Activated CD8-positive, alpha-beta T cell treated with anti-CD3 and anti-CD28 coated beads, Interleukin-2, amount 10 ng/mL, durations not matched to agents 7 days and 5 days (primary cell): ENCODE measurements at places on chromosomes 16 and 17. TPM values are rescaled to one million over a fixed set of nuclear protein-coding genes. Genes with fewer than 3 reads are reported as not detected.

DNA sequence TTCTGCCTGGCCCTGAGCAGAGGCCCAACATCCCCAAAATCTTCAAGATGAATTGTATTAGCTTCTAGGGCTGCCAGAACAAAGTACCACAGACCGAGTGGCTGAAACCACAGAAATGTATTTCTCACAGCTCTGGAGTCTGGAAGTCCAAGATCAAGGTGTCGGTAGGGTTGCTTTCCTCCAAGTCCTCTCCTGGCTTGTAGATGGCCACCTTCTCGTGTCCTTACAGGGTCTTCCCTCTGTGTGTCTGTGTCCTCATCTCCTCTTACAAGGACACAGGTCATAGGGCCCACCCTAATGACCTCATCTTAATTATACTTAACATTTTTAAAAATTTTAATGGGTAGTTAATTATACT, 215.7 kb downstream of the NTN1 start:
- no peak for DNase-seq

DNA sequence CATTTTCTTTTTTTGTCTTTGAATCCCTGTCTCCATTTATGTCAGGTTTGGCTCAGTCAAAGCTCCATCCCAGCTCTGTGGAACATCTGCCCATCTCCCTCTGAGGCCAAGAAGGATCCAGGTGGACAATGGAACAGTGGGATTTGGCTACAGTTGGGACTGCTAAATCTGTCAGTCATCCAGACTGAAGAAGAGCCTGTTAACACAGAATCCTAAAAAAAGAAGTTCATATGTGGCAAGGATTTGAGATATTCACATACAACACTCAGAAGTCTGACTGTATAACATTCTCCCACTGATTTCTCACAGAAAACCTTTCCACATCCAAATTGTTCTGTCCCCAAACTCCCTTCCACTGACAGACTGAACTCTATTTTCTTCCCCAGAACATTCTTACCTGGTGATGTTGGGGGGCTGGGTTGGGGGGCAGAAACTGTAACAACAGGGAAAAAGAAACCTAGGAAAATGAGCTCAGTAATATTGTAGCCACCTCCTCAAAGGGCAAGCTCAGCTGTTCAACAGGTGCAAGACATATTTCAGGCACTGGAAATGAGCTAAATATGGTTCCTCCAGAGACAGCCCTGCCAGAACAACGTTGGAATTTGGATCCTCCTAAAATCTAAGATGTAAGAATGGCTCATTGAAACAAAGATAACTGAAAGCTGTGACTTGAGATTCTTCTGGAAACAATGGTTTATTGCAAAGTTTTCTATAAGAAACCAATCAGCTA, 301.5 kb upstream of the CDH5 start:
- no peak for DNase-seq

- DNase-seq, result no peak
Observed at GRCh38 chr17:53749178-53749577, 73.5 kb upstream of the KIF2B start.

- no peak for DNase-seq
Observed at GRCh38 chr17:83136156-83136555, 56.7 kb downstream of the METRNL start.

- no peak for DNase-seq
Observed at GRCh38 chr17:40475234-40475908, 26.1 kb downstream of the TNS4 start.

DNA sequence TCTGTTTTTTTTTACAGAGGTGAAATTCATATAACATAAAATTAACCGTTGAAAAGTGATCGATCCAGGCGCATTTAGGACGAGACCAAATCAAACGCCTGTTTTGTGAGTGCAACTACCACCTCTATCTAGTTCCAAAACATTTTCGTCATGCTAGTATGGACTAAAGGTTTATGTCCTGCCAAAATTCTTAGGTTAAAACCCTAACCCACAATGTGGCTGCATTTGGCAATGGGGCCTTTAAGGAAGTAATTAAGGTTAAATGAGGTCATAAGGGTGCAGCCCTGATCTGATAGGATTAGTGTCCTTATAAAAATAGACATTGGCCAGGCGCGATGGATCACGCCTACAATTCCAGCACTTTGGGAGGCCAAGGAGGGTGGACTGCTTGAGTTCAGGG, 32.8 kb upstream of the RCVRN start:
- no peak for DNase-seq

DNA sequence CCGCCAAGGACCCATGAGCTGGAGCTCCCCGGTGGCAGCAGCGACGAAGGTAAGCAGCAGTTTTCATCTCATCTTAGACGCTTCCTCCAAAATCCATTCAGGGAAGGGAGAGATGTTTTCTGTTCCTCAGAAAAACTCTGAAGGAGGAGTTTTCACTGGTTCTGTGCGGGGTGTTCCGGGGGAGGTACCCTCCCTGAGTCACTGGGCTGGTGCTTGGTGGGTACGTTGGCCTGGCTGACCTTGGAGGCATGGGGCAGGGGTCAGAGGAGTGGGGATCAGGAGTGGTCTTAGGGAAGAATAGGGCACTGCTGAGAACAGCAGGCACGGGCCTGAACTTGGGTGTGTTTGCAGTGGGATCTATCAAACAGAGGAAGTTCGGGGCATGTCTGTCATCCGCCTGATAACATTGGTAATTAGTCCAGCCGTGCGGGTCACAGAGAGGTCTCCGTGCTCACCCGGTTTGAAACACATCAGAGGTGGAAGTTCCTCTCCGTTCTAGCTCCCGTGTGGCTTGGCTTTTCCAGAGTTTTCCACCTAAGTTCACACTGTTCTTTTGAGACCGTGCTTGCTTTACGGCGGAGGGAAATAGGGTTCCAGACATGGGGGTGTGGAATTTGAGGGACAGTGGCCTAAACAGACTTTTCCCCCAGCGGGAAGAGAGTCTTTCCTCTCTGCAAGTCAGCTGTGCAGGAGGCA, 59.6 kb upstream of the CIBAR2 start:
- no peak for DNase-seq

Gene ELMO3
- total RNA-seq, result 8.0 TPM

Gene UNC13D
- 249 TPM for total RNA-seq

Gene CA5A
- total RNA-seq, result not detected
